ENCODE measurements at places on chromosomes 7 and 10.
A peak's percentile ranks its signal among the peaks of the same experiment; 100 is the strongest.

- no peak for DNase-seq
These were observed 130.4 kb downstream of the PTPN20 start for GRCh38 chr10:47041396-47042198.

DNA sequence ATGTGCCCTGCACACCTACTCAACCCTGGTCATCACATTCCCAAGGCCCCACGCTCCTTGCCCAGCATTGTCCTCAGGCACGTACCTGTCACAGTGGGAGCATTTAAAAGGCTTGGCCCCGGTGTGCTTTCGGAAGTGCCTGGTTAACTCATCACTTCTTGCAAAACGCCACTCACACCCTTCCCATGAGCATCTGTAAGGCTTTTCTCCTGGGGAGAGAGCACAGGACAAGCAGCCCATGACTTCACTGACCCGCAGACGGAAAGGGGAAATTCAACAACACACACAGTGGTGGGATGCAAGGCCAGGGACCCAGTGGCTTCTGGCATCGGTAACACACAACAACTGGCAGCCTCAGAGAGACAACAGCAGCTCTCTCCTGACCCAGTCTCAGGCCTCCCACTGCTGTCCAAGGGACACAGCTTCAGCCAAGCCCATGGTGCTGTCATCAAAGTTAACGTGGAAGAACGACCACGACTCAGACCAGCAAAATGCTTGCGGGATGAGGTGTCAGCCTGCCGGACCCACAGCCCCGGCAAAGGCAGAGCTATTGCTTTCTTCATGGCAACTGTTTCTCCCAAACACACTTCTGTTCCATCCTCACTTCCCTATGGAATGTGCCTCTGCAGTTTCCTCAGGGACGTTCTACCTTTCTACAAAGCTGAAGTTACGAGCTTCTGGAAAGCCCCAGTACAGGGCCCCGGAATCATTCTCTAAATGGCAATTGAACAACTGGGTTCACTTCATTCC lies 4.8 kb downstream of the KLF6 start:
- no peak for DNase-seq

- no peak for DNase-seq
These were observed 7.7 kb upstream of the GPR37 start for GRCh38 chr7:124773339-124773738.

- no peak for DNase-seq
These were observed 32.1 kb downstream of the VSTM4 start for GRCh38 chr10:49083261-49083660.

- DNase-seq = no peak
These were observed 135.2 kb upstream of the MGMT start for GRCh38 chr10:129331839-129332220.

DNA sequence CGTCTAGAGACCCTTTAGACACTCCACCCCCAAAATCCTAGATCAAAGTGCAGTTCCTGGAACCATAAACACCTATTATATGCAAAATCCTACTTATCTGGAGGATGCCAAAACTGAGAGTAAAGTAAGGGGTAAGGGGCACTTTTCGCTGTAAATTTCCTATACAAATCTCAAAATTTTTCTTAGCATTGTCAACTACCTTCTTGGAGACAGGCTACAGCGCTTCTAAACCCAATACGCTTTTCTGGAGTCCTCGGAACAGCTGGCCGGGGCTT lies 10.4 kb downstream of the TWIST1 start:
- DNase-seq = no peak

- DNase-seq = no peak
These were observed 216.7 kb upstream of the NPVF start for GRCh38 chr7:25444991-25445390.

GRCh38 chr7:75969182-75969581 lies 25.2 kb downstream of the TMEM120A start:
- no peak for DNase-seq

GRCh38 chr7:110841840-110842545 lies 248.9 kb upstream of the LRRN3 start:
- DNase-seq = no peak

- DNase-seq = no peak
These were observed 148.2 kb downstream of the KCND2 start for GRCh38 chr7:120421151-120421651.

- peak; percentile 62 for DNase-seq
These were observed 2.3 kb upstream of the NOS3 start for GRCh38 chr7:150988230-150989226.

DNA sequence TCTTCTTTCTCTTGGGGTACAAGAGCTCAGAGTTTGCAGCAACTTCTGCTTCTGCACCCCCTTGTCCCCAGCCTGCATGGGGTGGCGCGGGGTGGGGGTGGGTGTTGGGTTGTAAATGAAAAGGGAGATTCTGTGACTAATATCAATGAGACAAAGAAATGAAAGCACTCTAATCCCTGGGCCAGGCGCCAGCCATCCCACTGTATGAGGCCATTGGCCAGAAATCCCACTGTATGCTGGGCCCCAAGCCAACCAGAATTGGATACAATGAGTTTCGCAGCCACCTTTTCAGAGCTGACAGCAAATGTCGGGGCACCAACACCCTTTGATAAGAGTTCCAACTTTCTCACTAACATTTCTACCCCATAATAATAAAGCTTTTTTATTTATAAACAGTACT lies 10.9 kb upstream of the PTN start:
- DNase-seq = no peak

GRCh38 chr7:31204071-31204470 lies 136.5 kb downstream of the NEUROD6 start:
- DNase-seq = no peak

DNA sequence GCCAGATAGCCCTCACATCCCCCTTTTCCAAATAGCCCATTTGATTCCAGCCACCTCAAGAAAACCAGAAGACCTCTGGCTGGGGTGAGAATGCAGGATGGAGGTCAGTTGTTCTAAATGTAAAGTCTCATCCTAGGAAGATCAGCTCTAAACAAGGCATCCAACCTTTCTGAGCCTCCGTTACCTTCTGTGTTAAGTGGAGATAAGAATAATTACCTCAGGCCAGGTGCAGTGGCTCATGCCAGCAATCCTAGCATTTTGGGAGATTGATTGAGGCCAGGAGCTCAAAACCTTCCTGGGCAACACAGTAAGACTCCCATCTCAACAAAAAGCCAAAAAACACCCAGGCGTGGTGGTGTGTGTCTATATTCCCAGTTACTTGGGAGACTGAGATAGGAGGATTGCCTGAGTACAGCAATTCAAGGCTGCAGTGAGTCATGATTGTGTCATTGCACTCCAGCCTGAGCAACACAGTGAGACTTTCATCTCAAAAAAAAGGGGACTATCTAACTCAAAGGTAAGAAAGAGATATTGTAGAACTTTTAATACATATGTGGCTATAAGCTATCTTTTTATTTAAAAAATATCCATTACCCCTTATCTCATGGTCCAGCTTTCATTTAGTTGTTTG lies 43.5 kb downstream of the PRTFDC1 start:
- no peak for DNase-seq

- DNase-seq = no peak
These were observed 257.8 kb downstream of the PCLO start for GRCh38 chr7:82904871-82905270.

- no peak for DNase-seq
These were observed 4.1 kb downstream of the EMX2 start for GRCh38 chr10:117546581-117547015.

DNA sequence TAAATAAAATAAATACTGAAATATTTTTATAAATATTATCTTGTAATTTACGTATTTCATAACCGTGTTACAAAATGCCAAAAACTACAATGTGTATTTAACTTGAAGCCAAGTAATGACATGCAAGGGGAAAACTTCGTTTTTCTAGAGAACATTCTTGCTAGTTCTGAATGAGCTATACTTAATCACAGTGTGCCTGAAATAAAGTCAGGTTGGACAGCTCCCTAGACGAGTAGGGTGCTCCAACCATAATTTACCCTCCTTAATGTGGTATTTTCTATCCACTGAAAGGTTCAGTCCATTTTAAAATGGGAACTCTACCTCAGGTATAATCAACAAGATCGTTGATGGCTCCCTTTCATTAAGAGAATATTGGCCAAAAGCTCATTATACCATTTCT lies 194.5 kb upstream of the AHR start:
- no peak for DNase-seq

DNA sequence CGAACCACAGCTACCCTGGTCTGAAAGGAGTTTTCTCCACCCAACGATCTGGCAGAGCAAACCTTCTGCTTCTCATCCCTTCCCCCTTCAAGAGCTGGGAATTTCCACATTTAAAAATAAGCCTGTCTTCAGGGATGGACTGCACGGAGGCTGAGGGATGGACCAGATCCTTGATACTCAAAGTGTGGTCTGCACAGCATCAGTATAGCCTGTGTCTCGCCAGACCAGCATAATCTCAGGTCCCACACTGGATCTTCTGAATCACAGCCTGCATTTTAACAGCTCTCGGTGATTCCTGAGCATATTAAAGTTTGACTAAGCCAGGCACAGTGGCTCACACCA lies 7.1 kb downstream of the KCNMA1 start:
- DNase-seq = no peak

DNA sequence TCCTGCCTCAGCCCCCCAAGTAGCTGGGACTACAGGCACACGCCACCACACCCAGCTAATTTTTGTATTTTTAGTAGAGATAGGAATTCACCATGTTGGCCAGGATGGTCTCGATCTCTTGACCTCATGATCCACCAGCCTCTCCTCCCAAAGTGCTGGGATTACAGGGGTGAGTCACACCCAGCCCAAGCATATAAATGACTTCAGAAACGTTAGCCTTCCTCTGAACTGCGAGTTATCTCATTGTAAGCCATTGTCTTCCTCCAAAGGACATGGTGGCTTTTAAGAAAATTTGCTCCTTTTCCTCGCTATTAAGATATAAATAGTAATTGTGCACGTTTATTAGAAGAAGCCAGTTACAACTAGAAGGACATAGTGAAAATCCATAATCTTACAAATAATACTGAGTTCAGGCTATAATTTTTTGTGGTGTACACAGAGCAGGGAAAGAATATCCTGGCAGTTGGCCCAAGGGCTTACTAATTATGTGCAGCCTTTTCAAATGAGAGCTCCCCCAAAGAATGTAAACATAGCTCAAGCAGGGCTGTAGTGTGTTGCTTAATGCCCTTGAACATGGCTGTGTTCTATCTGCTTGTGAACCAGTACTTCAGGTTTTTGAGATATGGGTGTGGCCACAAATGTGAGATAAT lies 495.8 kb downstream of the PARD3 start:
- DNase-seq = no peak

- no peak for DNase-seq
These were observed 26.8 kb downstream of the COBL start for GRCh38 chr7:51289623-51290303.

- DNase-seq = no peak
These were observed 592.6 kb downstream of the REEP3 start for GRCh38 chr10:64113792-64114191.

DNA sequence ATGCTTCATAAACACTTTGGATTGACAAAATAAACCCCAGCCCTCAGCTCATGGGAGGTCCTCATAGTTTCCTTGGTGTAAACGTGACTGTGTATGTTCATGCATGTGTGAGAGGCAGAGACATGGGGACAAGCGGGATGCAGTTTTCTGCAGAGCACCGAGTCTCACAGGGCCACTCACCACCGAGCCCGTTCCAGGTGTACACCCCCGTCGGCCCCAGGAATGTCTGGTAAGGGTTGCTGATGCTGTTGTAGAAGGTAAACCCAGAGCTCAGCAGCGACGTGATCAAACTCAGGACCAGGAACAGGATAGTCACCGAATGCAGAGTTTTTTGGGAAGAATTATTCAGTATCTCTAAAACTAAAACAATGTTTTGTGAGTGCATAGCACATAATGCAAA lies 9.2 kb downstream of the CLRN3 start:
- no peak for DNase-seq

- DNase-seq = no peak
These were observed 215.8 kb downstream of the JAZF1 start for GRCh38 chr7:27964820-27965219.

DNA sequence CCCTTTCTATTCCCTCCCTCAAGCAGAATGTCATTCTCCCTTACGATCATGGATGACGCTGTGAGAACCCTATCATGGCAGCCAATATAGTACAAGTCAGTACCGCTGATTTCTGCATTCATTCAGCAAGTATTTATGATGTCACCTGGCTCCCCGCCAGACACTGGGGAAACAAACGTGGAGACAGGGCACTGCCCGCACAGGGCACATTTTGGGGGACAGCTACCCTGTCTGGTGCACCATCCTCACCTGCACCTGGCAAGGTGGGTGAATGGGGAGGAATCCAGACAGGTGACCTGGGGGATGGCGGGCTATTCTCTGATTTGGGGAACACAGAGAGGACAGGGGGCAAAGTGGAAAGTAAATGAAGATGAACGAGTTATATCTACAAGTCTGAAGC lies 28.4 kb downstream of the MKI67 start:
- DNase-seq = no peak

DNA sequence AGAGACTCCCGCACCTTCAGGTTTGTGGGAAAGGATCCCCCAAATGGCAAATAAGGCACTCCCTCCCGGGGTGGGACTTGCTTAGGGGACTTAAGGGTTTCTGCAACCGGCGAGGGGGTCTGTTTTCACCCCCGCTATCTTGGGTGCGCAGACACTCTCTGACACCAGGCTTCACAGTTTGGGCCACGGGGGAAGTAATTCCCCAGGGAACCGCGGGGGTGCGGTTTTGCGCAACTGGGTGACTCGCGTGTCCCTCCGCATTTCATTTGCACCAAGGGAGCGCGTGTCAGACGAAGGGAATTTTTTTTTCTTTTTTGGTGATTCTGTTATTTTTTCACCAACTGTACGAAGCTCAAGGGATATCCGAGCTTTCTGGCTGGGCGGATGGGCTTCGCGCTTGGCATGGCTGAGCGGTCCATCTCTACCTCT lies 1.7 kb downstream of the GRM8 start:
- no peak for DNase-seq

DNA sequence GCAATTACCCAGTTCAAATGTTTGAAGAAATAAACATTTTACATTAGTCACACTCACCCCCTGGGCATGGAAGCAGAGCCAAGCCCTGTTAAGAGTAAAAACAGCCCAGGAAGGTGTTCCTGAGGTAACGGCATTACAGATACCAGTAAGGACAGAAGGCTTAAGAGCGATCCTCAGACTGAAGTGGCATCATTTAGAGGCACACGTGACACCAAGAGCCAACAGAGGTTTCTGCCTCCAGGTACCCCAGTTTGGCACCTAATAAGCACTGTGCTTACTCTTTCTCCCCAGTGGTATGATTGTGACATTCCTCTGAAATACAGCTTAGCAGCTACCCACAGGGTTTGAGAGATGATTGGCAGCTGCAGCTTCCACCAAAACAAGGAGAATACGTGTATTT lies 17.2 kb downstream of the MMS19 start:
- no peak for DNase-seq

GRCh38 chr10:103678178-103678526 lies 177.2 kb downstream of the SH3PXD2A start:
- DNase-seq = peak; percentile 79

DNA sequence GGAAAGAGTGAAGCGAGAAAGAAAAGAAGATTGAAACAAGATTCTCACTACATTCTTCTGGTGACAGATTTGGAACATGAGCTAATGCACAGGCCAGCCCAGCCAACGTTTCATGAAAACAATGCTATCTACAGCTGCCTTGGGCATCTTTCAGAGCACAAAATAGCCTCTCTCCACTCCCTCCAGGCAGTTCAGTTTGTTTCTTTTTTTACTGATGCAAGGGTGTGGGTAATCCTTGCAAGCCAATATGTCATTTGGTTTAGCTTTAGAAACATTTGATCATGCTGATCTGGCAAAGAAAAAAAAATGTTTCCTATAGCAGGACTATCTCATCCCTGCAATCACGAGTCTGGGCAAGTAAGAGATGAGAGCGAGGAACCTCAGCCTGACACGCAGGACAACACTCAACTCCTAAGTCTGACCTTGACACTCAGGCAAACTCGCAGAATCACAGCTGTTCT lies 35.9 kb downstream of the SVIL start:
- no peak for DNase-seq

- no peak for DNase-seq
These were observed 237.2 kb downstream of the TCF7L2 start for GRCh38 chr10:113187063-113187777.

Measured in activated CD4-positive, alpha-beta T cell treated with anti-CD3 and anti-CD28 coated beads, Interleukin-2, amount 50 U/mL, for 4 hours (primary cell).